ENCODE measurements at places on chromosomes 16 and 17. TPM values are rescaled to one million over a fixed set of nuclear protein-coding genes. Genes with fewer than 3 reads are reported as not detected.

RHBDF1 gene
- total RNA-seq = not detected

ADAP2 gene
- total RNA-seq = 1.3 TPM

GRCh38 chr16:85170590-85171003 lies 58.3 kb upstream of the CIBAR2 start:
- H3K4me3 ChIP-seq = no peak overlapping the region
- no peak for DNase-seq
- no peaks in the 10 kb centered on the region for H3K4me1 ChIP-seq
- no peak overlapping the region for H3K27ac ChIP-seq
- peaks cover 53% of the 10 kb centered on the region for H3K27me3 ChIP-seq

FKBP10 gene
- total RNA-seq = 0.76 TPM

DNA sequence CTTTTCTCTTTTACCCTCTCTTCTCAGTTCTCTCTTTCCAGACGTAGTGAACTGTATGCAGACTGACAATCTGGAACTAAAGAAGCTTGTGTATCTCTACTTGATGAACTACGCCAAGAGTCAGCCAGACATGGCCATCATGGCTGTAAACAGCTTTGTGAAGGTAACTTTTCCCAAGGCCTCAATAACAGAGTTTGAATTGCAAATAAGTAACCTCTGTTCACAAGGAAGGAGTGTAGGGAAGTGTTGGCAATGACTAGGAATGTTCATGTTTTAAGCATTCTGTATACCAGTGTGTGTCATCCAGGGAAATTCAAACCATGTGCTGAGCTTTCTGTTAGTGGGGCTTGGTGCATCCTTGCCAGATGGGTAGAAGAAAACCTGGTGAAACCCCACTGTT lies 18.6 kb downstream of the AP2B1 start:
- no peak for DNase-seq
- H3K27me3 ChIP-seq = no peaks in the 10 kb centered on the region
- H3K4me3 ChIP-seq = no peak overlapping the region
- H3K4me1 ChIP-seq = peaks cover 5% of the 10 kb centered on the region

CBLN1 gene
- not detected for total RNA-seq

CTRB1 gene
- not detected for total RNA-seq

DNA sequence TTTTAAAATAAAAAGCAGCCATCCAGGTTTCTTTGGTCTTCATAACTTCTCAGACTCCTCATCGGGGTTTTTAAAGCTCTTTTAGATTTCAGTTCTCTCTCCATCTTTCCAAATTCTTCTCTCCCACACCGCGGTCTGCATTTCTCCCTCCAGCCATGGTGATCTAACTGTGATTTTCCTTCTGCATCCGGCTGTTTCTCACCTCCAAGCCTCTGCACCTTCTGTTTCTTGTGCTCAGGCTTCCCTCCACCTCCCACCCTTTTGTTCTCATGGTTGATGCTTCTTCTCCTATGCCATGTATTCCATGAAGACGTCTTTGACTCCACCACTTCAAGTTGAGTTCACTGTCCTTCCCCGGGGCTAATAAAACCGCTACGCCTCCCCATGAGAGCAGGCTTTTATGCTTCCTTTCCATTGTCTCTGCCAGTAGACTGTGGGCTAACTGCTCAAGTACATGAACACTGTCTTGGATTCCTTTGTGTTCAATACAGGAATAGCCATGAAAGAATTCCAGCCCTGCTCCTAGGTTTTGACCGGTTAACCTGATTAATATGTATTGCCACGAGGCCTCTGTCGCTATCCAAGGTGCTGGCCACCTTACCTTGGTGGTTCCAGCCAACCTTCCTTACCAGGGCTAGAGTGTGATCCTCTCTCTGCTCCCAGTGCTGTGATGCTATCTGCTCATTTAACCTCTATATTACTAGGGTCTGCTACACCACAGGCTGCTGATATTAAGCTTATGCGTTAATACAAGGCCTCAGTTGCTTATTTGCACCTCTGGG lies 625.1 kb downstream of the HS3ST4 start:
- no peaks in the 10 kb centered on the region for H3K36me3 ChIP-seq
- H3K4me1 ChIP-seq = no peaks in the 10 kb centered on the region

DNA sequence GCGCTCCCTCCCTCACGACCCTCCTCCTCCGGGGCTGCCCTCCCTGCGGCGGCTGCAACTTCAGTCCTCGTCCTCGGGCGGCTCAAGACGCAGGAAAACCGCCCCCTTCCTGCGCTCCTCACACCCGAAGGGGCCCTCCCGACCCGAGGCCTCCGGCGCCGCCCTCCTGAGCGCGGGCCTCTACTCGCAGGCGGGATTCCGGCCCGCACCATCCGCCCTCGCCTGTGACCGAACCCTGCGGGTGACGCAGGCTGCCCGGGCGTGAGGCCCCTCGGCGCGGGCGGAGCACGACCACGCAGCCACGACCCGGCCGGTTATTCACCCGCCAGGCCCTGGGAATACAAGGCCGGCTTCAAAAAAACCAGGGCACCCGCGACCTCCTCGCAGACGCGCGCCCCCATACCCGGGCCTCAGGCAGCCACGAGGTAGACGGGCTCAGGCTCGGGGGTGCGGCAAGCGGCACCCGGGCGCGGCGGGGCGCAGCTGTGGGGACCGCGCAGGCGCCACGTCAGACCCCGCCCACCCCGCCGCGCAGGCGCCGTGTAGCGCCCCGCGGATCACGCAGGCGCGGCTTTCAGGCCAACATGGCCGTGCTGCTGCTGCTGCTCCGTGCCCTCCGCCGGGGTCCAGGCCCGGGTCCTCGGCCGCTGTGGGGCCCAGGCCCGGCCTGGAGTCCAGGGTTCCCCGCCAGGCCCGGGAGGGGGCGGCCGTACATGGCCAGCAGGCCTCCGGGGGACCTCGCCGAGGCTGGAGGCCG lies at the start of gene SPG7:
Gene SPG7 (plus strand): TSS at position 570 of the 757 bp plus-strand sequence. CDS start 15 bp downstream, at position 585.
- H3K36me3 ChIP-seq = peaks cover 10% of the 10 kb centered on the region
- H3K4me1 ChIP-seq = peaks cover 25% of the 10 kb centered on the region
- peak within 1 kb of the TSS; percentile 94 for H3K27ac ChIP-seq
- peak; percentile 93 for DNase-seq
- no peaks in the 10 kb centered on the region for H3K27me3 ChIP-seq
- H3K4me3 ChIP-seq = peak within 1 kb of the TSS; percentile 94

DNA sequence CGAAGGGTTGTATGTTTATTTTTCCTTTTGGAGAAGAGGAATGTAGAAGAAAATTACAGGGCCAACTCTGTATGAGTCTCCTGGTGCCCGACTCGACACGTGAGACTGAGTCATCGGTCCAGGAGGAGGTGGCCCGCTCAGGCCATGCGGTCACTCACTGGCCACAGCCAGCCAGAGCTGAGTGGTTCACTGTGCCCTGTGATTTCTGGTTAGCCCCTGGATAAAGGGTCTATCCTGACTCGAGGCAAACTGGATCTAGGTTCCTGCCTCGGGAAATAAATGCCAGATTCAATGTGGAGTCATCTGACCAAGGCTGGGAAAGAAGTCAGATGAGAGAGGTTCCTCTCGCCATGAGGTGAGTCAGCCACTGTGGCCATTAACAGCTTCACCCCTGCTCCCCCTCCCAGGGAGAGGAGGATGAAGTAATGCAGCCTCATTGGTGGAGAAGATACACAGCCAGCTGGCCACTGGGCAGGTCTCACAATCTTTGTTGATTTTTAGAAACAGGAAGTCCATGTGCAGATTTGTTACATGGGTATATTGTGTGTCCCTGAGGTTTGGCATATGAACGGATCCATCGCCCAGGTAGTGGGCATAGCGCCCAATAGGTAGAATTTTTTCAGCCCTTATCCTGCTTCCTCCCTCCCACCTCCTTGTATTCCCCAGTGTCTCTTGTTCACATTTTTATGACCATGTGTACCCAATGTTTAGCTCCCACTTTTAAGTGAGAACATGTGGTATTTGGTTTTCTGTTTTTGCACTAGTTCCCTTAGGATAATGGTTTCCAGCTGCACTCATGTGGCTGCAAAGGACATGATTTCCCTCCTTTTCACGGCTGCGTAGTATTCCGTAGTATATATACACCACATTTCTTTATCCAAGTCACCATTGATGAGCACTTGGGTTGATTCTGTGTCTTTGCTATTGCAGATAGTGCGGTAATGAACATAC lies 21.7 kb upstream of the USP36 start:
- DNase-seq = no peak
- no peak overlapping the region for H3K27ac ChIP-seq
- H3K4me3 ChIP-seq = no peak overlapping the region
- H3K4me1 ChIP-seq = peaks cover 3% of the 10 kb centered on the region
- no peaks in the 10 kb centered on the region for H3K36me3 ChIP-seq
- H3K27me3 ChIP-seq = peaks cover 7% of the 10 kb centered on the region

- no peak overlapping the region for H3K4me3 ChIP-seq
- H3K4me1 ChIP-seq = peaks cover 5% of the 10 kb centered on the region
- peaks cover 5% of the 10 kb centered on the region for H3K27me3 ChIP-seq
Measured at GRCh38 chr16:8565498-8565897, 24.8 kb downstream of the TMEM114 start.

DNA sequence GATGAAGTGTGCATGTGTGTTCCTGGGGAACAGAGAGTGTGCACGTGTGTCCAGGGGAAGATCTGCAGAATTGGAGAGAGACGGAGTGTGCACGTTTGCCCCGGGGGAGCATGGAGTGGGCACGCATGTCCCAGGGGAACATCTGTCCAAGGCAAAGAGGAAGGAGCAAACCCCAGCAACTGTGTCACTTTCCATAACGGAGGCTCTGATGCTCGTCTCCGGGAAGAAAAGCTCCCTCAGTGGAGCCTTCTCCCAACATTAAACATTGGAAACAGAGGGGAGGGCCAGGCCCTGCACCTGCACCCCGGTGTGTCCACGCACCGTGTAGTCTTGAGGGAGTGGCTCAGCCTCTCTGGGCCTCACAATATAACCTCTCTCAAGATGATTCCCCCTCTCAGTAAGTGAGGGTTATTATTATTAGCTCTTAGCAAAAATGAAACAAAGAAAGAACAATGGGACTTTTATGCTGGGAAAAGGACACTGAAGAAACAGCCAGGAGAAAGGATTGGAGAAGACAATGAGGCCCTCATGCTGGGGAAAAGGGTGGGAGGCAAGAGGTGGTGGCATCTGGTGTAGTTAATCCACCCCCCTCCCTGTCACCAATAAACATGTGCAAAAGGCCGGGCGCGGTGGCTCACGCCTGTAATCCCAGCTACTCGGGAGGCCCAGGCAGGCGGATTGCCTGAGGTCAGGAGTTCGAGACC lies 7.6 kb downstream of the RAB40B start:
- H3K27ac ChIP-seq = no peak overlapping the region
- H3K4me3 ChIP-seq = no peak overlapping the region
- H3K36me3 ChIP-seq = peaks cover 9% of the 10 kb centered on the region
- peaks cover 4% of the 10 kb centered on the region for H3K4me1 ChIP-seq
- no peak for DNase-seq

- no peak overlapping the region for H3K4me3 ChIP-seq
- H3K27ac ChIP-seq = no peak overlapping the region
- H3K36me3 ChIP-seq = no peaks in the 10 kb centered on the region
- no peaks in the 10 kb centered on the region for H3K4me1 ChIP-seq
- peaks cover 6% of the 10 kb centered on the region for H3K27me3 ChIP-seq
Measured at GRCh38 chr17:11899537-11899942, 97.7 kb downstream of the ZNF18 start.

CCL2 gene
- total RNA-seq = not detected

HOXB6 gene
- 0.21 TPM for total RNA-seq

DNA sequence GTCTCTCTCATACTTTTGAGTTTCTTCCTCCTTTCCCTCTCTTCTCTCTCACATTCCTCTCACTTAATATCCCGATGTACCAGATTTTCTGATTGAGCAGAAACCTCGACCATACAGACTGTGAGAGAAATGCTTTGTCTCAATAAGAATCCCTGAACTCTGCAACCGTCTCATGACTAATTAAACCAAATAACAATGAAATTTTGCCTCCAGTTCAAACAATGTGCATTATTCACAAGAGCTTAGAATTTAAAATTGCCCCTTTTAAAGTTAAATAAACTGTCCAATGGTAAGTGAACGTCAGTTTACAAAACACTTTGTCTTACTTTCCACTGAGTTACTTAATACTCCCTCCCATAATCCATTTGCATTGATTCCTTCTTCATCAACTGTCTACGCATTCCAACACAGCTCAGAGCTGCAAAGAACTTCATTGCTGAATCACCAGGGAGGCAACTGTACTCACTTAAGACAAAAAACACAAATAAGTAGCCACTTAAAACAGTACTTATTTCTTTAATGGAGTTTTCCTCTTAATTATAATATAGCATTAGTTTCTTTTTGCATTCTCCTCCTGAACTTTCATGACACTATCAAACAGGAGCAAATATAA lies 4.9 kb downstream of the CDH11 start:
- peaks cover 20% of the 10 kb centered on the region for H3K27me3 ChIP-seq
- no peak overlapping the region for H3K4me3 ChIP-seq
- H3K27ac ChIP-seq = no peak overlapping the region
- no peaks in the 10 kb centered on the region for H3K4me1 ChIP-seq

DNA sequence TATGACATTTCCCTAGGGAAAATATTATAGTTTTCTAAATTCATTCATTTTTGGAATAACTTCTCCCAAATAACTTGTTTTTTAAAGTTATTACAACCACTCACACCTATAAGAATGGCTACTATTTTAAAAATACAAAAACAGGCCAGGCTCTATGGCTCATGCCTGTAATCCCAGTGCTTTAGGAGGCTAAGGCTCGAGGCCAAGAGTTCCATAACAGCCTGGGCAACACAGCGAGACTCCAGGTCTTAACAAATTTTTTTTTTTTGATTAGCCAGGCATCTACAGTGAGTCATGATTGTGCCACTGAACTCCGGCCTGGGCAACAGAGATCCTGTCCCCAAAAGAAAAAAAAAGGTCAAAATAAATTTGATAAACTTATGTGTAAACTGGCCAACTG lies 43.6 kb upstream of the YPEL2 start:
- no peak overlapping the region for H3K4me3 ChIP-seq
- no peak for DNase-seq
- H3K4me1 ChIP-seq = peaks cover 4% of the 10 kb centered on the region
- H3K27ac ChIP-seq = no peak overlapping the region
- H3K27me3 ChIP-seq = peaks cover 2% of the 10 kb centered on the region

DNA sequence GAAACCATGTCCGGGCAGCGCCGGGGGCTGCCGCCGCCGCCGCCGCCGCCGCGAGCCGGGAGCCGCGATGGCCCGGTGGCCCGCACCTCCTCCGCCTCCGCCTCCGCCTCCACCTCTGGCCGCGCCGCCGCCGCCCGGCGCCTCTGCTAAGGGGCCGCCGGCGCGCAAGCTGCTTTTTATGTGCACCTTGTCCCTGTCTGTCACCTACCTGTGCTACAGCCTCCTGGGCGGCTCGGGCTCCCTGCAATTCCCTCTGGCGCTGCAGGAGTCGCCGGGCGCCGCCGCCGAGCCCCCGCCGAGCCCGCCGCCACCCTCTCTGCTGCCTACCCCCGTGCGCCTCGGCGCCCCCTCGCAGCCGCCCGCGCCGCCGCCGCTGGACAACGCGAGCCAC lies 587 bp downstream of the HS3ST4 start:
- no peak for DNase-seq
- no peak overlapping the region for H3K27ac ChIP-seq
- H3K27me3 ChIP-seq = peaks cover 50% of the 10 kb centered on the region

- H3K36me3 ChIP-seq = peaks cover 65% of the 10 kb centered on the region
- H3K4me3 ChIP-seq = no peak overlapping the region
- peaks cover 10% of the 10 kb centered on the region for H3K4me1 ChIP-seq
- DNase-seq = no peak
Measured at GRCh38 chr16:8641671-8642070, 20.2 kb downstream of the METTL22 start.

- H3K27me3 ChIP-seq = peaks cover 10% of the 10 kb centered on the region
- H3K4me3 ChIP-seq = peak overlapping the region; percentile 55
- H3K36me3 ChIP-seq = no peaks in the 10 kb centered on the region
- peak; percentile 35 for DNase-seq
- peaks cover 8% of the 10 kb centered on the region for H3K4me1 ChIP-seq
Measured at GRCh38 chr16:14301169-14302030, 230.3 kb downstream of the MRTFB start.
